ENCODE measurements at places on chromosomes 6 and 20.

GRCh38 chr20:47785311-47785853 is at the start of gene SULF2:
Gene SULF2 (minus strand): TSS chr20:47785481. CDS start chr20:47757363, 28,118 bp downstream.
- no peak for DNase-seq

GRCh38 chr6:69069881-69070280 is 434.8 kb downstream of the ADGRB3 start:
- no peak for DNase-seq

DNA sequence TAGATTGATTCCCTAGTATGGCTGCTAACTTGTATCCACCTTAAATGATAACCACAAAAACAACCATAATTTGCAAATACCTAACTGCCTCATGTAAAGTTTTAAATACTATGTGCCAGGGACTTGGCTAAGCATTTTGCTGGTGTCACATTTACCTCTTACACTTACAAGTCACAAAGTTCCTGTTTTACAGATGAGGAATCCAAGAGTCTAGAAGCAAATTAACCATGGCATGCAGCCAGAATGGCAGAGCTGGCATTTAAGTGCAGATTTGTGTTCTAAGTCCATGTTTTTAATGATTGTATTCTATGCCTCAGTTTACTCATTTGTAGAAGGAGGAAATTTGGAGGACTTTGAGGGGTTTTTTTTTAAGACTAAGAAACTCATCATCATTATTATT is 696.7 kb downstream of the PTPRT start:
- DNase-seq = no peak

DNA sequence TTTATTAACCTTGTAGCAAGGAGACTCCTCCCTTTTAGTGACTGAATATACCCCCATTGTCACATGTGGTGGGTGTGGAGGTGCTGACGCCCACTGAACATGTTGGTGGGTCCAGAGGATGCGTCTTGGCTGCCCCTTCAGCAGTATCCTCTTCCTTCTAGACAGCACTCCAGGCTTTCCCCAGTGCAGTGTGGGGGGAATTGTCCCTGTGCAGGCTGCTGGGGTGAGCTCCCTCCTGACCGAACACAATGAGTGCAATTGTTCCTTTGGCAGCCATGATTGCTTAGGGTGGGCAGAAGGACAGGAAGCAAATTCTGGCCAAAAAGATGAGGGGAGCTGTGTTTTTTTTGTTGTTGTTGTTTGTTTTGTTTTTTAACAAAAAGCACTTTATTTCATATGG is 209.3 kb upstream of the PDE10A start:
- no peak for DNase-seq

DNA sequence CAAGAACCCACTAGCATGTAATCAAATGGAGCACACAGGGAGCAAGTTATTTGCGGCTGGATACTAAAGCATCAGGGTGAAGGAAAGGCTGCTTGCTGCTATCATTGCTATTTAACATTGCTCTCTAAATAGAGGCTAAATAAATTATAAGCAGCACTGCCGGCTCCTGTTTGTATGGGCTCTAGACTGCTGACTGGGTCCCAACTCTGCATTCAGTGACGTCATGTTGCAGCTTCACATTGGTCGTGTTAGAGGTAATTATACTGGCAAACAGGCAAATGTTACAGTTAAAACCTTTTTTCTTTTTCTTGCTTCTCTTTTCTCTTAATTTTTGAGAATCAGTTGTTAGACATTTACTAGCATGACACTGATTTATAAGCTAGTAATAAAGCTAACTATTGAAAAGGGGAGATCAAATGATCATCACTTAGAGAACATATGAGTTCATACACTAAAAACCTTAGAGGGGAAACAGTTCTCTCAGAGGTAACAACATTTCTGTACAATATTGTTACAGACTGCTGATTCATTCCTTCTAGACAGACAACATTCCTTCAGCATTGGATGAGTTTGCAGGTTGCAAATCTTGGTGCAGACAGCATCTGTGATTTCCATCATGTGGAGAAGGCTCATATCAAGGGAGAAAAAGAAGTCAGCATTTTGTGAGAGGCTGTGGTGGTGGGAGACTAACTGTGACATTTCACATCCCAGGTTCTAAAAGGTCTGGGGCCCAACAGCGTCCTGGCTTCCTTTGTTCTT is 15.9 kb downstream of the RFPL4B start:
- DNase-seq = peak; percentile 15

GRCh38 chr20:50784464-50784863 is 10.4 kb upstream of the BCAS4 start:
- no peak for DNase-seq

DNA sequence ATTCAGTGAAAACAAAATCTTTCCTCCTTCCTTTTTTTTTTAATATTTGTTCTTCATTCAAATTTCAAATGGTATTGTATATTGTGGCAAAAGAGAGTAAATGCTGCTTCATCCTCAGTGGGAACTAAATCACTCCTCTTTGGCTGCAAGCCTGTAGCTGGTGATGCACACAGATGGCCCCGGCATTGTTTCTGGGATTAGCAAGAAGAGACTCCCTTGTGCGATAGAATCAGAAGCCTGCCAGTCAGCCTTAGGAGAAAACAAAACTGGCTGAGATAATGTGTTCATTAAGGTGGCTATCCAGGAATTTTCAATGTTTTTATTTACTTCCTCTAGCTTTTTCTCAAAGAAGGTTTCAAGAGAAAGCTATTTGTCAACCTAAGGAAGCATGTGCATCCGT is 20.7 kb upstream of the ELOVL2 start:
- peak; percentile 64 for DNase-seq

- no peak for DNase-seq
These were observed 40.9 kb downstream of the DSTN start for GRCh38 chr20:17610566-17611289.

- no peak for DNase-seq
These were observed 102.2 kb downstream of the SLC24A3 start for GRCh38 chr20:19314621-19315020.

GRCh38 chr6:75196081-75196687 is 9.7 kb downstream of the COL12A1 start:
- DNase-seq = peak; percentile 73

GRCh38 chr6:157880534-157880933 is 57.5 kb downstream of the SNX9 start:
- no peak for DNase-seq

- peak; percentile 35 for DNase-seq
These were observed 124.6 kb downstream of the REV3L start for GRCh38 chr6:111358454-111358853.

DNA sequence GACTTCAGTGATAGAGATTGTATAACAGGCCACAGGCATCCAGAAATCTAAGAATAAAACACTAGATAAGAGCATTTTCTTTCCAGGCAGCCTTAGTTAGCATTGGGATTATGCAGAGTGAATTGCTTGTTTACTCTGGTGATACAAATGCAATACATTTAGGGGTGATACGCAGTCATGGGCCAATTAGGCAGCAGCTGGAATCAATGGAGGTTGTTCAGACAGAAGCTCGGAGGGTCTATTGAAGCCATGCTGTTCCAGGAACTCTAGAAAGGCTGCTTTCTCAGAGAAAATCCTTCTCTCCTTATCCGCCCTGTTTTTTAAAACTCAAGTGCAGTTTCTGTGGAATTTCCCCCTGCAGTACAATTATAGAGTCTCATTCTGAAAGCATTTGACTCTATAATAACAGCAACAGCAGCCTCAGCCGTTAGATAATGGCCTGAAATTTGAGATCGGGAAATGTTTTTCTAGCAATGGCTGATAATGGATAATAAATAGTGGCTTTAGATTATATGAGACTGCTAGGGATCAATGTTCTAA is 364.3 kb upstream of the HS3ST5 start:
- no peak for DNase-seq

- DNase-seq = no peak
These were observed 24.1 kb upstream of the CCR6 start for GRCh38 chr6:167098825-167099225.

GRCh38 chr20:36113566-36114250 is 40.8 kb upstream of the EPB41L1 start:
- no peak for DNase-seq

GRCh38 chr20:4920131-4920530 is 81.2 kb downstream of the SLC23A2 start:
- DNase-seq = no peak

- no peak for DNase-seq
These were observed 75.3 kb downstream of the PRDM1 start for GRCh38 chr6:106161311-106161874.

- no peak for DNase-seq
These were observed 656.7 kb downstream of the EPHA7 start for GRCh38 chr6:92762443-92763273.

DNA sequence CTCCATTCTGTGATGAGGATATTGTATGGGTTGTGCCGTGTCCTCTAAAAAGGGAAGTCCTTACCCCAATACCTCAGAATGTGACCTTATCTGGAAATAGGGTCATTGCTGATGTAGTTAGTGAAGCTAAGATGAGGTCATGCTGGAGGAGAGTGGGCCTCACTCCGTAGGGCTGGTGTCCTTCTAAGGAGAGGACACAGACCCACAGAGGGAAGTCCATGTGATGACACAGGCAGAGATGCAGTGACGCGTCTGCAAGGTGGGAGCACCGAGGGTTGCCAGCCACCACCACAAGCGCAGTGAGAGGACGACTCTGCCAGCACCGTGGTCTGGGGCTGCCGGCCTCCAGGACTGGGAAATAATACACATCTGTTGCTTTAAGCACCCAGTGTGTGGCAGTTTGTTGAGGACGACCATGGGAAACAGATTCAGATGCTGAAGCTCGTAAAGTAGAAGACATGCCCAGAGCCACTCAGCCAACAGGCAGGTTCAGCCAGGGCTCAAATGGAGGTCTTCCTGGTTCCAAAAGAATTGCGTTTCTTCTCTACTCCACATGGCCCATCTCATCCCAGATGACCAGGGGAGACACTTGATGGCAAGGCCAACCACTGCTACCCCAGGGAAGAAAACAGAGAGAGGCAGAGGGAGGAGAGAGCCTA is 59.2 kb upstream of the DUSP22 start:
- no peak for DNase-seq

GRCh38 chr20:44245977-44246376 is 1.1 kb upstream of the GDAP1L1 start:
- no peak for DNase-seq

DNA sequence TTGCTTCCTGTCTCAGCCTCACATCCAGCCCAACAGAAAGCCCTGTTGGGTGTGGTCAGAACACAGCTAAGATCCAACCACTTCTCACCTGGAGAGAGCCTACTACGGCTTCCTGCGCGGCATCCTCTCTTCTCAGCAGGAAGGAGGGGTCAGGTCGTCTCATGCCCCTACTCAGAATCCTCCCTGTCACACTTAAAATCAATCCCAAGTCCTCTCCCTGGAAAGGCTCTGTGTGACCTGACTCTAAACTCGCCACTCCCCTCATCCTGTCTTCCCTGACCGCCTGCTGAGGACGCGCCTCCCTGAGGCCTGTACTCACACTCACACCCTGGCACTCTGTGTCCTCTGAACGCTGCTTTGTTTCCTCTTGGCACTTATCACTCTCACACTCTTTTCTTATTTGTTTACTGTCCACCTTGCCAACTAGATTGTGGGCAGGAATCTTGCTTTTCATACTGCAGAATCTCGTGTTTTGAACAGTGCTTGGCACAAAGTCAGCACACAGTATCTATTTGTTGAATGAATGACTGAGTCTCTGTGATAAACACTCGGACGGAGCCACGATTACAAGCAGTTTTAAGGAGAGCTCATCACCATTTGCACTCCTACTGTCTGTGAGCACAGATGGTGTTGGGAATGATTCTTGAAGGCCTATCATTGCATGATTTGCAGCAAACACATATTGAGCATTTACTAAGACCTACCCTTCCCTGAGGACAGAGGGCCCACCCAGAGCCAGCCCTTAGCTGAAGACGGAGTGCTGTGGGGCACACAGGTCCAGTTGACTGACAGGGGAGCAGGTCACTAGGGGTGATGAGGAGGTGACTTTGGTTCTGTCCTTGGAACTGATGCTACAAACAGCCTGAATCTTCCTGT is 18.7 kb downstream of the RAB5IF start:
- DNase-seq = no peak

GRCh38 chr6:26521600-26522391 is 16.4 kb upstream of the HMGN4 start:
- peak; percentile 82 for DNase-seq

DNA sequence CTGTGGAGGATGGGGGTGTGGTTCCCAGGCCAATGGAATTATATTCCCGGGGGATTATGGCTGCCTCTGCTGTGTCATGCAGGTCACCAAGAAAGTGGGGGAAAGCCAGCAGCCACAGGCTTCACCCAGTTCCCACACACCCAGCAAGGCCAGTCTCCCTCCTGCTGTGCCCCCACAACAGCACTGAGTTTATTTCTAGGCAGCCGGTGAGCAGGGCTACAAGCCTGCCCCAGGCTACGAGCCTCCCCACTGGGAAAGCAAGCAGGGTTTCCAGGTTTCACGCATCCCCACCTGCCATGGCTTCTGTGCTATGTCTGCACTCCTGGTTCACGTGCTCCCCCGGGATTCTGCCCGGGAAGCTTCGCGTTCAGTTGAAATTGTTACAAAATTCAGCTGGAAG is 72.6 kb downstream of the ERMARD start:
- DNase-seq = no peak

DNA sequence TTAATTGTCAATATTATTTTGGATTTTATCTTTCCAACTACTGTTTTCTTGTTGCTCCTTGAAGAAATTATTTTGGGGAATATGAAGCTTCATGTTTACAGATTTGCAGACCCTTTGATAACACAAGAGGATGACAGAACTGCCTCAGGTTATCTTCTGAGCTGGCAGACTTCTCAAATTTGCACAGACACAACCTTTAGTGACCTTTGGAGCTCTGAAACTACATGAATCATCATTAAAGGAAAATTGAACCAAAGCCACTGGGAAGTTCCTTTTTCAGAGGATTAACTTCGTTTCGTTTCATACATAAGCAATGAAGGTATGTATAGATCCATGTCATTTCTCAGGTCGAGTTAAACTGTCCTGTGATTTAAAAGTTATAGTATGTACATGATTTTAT is 85.9 kb downstream of the FBXO5 start:
- no peak for DNase-seq

DNA sequence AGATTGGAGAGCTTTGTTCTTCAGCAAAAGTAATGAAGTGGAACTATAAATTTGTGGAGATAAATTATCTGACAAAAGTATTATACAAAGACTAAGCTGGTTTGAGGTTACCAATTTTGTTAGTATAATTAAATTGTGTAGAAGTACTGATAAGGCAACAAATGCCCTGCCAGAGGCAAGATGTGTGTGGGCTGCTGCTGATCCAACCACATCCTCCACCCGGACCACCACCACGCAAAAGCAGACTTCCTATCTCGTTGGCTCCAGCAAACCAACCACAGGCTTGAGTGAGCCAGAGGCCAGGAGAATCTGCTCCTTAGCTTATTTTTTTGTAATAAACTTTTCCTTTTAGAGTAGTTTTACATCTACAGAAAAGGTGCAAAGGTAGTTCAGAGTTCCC is 1.1 kb upstream of the MYLK4 start:
- DNase-seq = no peak

All from amniotic epithelial cell (primary cell).